ENCODE measurements at places on chromosomes 4 and X.

DNA sequence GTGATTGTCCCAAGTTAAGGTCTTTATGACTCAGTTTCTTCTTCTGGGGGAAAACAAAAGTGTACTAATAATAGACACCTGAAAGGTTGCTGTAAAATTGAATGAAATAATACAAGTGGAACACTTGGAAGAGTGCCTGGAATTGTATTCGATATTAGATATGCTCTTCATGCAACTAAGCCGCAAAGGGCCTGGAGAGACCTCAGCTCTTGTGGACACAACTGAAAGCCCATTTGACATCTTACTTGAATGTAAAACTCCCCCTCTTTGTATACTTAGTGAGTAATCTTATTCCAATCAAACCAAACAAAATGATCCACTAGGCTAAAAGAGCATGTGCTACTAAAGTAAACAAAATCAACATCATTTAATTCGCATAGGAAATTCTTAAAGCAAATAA, 511 bp upstream of the MAP9 start:
- DNase-seq: no peak

DNA sequence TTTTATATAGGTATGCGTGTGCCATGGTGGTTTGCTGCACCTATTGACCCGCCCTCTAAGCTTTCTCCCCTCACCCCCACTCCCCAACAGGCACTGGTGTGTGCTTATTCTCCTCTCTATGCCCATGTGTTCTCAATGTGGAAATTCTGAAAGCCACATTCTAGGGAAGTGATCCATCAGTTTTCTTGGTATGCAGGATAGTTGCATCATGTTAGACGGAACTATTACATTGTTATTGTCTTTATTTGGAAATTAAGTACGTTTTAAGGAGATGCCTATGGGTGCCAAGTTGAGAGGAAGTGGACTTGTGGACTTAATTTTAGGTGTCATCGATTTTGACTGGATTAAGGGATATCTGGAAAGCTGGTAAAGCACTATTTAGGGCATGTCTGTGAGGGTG, 204.6 kb downstream of the RBM46 start:
- no peak for DNase-seq

- no peak for DNase-seq
Observed at GRCh38 chrX:41688835-41689234, at the start of gene GPR34. GPR34 (plus strand) TSS chrX:41688973; CDS start chrX:41695634, 6,661 bp downstream.

DNA sequence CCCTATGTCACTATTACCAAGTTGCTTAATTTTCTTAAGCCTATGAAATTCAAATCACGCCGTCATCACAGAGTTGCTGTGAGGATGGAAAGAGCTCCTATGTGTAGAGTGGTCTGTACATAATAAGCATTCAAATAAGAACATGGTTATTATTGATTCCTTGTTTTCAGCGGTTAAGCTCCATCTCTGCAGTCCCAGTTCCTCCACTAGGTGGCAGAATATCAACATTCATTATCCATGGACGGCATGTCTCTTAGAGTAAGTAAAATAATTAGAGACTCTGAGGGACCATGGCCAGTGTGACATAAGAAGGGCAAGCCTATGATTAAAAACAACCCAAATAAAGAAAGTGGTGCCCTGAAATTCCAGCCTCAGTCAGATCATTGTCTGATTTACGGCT, 132.5 kb upstream of the NHS start:
- peak; percentile 11 for DNase-seq

Data from activated naive CD4-positive, alpha-beta T cell treated with anti-CD3 and anti-CD28 coated beads, Interleukin-2, amount 50 U/mL, for 16 hours (primary cell).